ENCODE measurements at places on chromosomes 5 and 9. TPM values are rescaled to one million over a fixed set of nuclear protein-coding genes. Genes with fewer than 3 reads are reported as not detected.

DNA sequence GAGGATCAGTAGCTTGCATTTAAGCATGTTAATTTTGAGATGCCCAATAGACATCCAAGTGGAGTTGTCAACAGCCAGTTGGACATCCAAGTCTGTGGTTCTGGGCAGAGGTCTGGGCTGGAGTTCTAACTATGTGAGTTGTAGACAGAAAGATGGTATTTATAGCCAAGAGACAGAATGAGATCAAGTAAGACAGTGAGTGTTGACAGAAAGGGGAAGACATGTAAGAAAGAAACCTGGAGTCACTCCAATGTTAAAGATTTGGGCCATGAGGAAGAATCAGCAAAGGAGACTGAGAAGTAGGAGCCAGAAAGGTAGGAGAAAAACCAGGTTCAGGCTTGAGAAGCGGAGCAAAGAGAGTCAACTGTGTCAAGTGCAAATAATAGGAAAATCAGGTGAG lies 95.5 kb upstream of the PUM3 start:
- H3K27me3 ChIP-seq: peaks cover 19% of the 10 kb centered on the region
- no peak overlapping the region for H3K27ac ChIP-seq
- H3K4me3 ChIP-seq: no peak overlapping the region
- no peak for DNase-seq

DNA sequence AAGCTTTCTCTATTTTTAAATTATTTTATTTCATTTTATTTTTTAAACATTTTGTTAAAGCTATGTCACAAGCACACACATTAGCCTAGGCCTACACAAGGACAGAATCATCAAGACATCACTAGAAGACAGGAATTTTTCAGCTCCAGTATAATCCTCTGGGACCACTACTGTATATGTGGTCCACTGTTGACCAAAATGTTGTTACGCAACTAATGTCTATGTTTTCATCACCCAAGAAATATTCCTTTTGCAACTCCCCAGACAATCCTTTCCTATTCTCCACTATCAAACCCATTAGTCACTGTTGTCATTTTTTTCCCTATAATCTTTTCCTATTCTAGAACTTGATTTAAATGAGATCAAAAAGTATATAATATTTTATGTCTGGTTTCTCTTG lies 2371.7 kb upstream of the C9orf72 start:
- H3K27ac ChIP-seq: no peak overlapping the region
- H3K36me3 ChIP-seq: peaks cover 3% of the 10 kb centered on the region
- no peak overlapping the region for H3K4me3 ChIP-seq
- no peaks in the 10 kb centered on the region for H3K4me1 ChIP-seq
- no peak for DNase-seq
- no peaks in the 10 kb centered on the region for H3K27me3 ChIP-seq

GRCh38 chr5:177109810-177110209 lies 23.1 kb downstream of the FGFR4 start:
- DNase-seq: no peak
- no peak overlapping the region for H3K27ac ChIP-seq
- no peak overlapping the region for H3K4me3 ChIP-seq
- H3K27me3 ChIP-seq: no peaks in the 10 kb centered on the region

- H3K27ac ChIP-seq: no peak overlapping the region
- H3K27me3 ChIP-seq: peaks cover 16% of the 10 kb centered on the region
- DNase-seq: no peak
- no peak overlapping the region for H3K4me3 ChIP-seq
Measured at GRCh38 chr5:168171901-168172759, 119.3 kb upstream of the WWC1 start.

- H3K27me3 ChIP-seq: peaks cover 11% of the 10 kb centered on the region
- no peak for DNase-seq
- H3K4me1 ChIP-seq: no peaks in the 10 kb centered on the region
Measured at GRCh38 chr5:2128686-2129355, 246.1 kb upstream of the IRX4 start.

GRCh38 chr5:84748313-84748712 lies 363.6 kb upstream of the EDIL3 start:
- H3K36me3 ChIP-seq: peaks cover 9% of the 10 kb centered on the region
- no peaks in the 10 kb centered on the region for H3K4me1 ChIP-seq
- DNase-seq: no peak
- no peak overlapping the region for H3K27ac ChIP-seq
- H3K4me3 ChIP-seq: no peak overlapping the region

DNA sequence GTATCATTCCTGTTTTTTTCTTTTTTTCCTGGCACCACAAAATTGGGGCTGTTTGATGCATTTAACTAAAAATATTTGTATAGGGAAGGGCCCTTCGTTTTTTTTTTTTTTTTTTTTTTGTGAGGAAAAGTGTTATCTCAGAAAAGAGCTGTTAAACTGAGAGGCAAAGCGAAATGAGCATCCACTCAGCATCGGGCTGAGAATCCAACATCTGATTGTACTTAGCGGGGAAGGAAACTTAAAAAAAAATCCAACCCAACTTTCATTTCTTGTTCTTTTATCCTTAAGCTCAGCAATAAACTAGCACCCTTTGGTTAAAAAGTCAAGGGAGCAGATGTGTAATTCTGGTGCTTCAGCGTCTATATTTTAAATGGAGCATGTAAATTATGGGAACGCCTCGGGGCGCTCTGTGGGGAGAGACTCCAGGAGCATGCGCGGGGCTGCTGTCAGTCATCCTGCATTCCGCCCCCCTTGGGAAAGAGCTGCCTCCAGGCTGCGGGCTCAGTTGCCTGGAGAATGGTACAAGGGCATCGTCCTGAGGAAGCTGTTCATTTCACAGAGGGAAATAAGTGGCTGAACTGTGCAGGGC lies 33.3 kb downstream of the DMRT2 start:
- H3K4me1 ChIP-seq: no peaks in the 10 kb centered on the region
- peaks cover 16% of the 10 kb centered on the region for H3K27me3 ChIP-seq
- no peaks in the 10 kb centered on the region for H3K36me3 ChIP-seq

DNA sequence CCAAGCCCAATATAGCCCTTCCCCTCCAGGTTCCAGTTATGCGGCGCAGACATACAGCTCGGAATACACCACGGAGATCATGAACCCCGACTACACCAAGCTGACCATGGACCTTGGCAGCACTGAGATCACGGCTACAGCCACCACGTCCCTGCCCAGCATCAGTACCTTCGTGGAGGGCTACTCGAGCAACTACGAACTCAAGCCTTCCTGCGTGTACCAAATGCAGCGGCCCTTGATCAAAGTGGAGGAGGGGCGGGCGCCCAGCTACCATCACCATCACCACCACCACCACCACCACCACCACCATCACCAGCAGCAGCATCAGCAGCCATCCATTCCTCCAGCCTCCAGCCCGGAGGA lies 6.3 kb downstream of the NR4A3 start:
- peaks cover 39% of the 10 kb centered on the region for H3K27me3 ChIP-seq
- H3K27ac ChIP-seq: no peak overlapping the region
- DNase-seq: no peak
- peaks cover 35% of the 10 kb centered on the region for H3K4me1 ChIP-seq
- no peak overlapping the region for H3K4me3 ChIP-seq

- H3K4me3 ChIP-seq: no peak overlapping the region
- H3K36me3 ChIP-seq: no peaks in the 10 kb centered on the region
- peaks cover 19% of the 10 kb centered on the region for H3K27me3 ChIP-seq
- no peaks in the 10 kb centered on the region for H3K4me1 ChIP-seq
- H3K27ac ChIP-seq: no peak overlapping the region
Measured at GRCh38 chr5:34555699-34556508, 100.2 kb upstream of the RAI14 start.

DNA sequence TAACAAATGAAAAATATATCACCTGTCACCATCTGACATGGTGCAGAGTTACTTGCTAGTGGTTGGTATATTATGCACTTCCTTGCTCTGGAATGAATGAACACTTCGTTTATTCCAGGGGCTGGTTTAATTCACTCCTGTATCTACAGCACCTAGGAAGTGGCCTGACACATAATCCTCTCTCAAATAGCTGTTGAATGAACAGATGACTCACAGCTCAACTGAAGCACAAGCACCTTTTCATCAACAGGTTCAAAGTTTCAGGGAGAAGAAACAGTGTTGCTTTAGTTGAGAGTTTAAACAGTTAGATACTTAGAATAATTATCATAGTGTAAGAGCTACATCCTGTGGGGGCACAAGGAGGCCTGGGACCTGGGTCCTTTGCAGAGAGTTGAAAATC lies 135.0 kb upstream of the DAP start:
- no peak overlapping the region for H3K4me3 ChIP-seq
- no peak overlapping the region for H3K27ac ChIP-seq

DNA sequence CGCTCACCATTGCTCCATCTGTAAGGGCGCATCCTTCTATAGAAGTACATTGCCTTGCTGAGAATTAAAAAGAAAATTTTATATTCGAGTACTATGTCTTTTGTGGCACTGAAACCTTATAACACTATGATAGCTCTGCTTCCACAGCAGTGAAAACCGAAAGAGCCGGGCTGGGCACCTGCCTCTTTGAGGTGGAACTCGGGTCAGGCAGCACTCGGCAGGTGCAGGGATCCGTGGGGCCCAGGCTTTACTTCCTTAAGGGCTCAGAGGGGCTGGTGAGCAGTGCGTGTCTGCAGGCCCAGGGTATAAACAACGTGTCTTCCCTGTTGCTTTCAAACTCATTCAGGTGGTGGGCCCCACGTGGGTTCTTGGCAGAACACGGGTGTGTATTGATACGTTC lies 69.9 kb downstream of the OTULIN start:
- peaks cover 4% of the 10 kb centered on the region for H3K4me1 ChIP-seq
- no peaks in the 10 kb centered on the region for H3K27me3 ChIP-seq
- no peak for DNase-seq

GRCh38 chr9:127149463-127150390 lies 27.3 kb upstream of the ANGPTL2 start:
- DNase-seq: no peak
- H3K4me1 ChIP-seq: no peaks in the 10 kb centered on the region

GRCh38 chr5:108266242-108266641 lies 115.7 kb downstream of the FBXL17 start:
- no peak overlapping the region for H3K27ac ChIP-seq
- no peak for DNase-seq

DNA sequence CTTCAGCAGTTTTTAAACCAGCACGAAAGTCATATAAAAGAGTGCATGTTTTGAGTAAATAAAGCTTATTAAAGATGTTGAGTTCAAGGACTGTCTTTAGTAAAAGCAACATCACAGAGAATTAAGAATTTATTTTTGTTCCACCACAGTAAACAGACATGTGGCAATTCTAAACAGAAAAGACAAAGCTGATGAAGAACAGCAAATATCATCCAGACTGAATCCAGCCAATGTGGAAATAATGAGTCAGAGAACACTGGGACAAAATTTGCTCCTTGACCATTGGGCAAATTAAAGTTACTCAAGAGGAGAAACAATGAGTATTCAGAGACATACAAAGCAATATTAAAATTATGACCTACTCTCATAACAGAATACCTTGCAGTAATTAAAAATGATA lies 28.8 kb downstream of the OR2K2 start:
- H3K4me1 ChIP-seq: no peaks in the 10 kb centered on the region
- H3K36me3 ChIP-seq: no peaks in the 10 kb centered on the region
- H3K27me3 ChIP-seq: peaks cover 6% of the 10 kb centered on the region
- no peak overlapping the region for H3K27ac ChIP-seq

- H3K36me3 ChIP-seq: no peaks in the 10 kb centered on the region
- peaks cover 2% of the 10 kb centered on the region for H3K4me1 ChIP-seq
- peaks cover 10% of the 10 kb centered on the region for H3K27me3 ChIP-seq
- no peak overlapping the region for H3K27ac ChIP-seq
- H3K4me3 ChIP-seq: no peak overlapping the region
- no peak for DNase-seq
Measured at GRCh38 chr9:19985081-19985480, 196.2 kb upstream of the SLC24A2 start.

GRCh38 chr5:152532714-152533113 lies 127.6 kb upstream of the NMUR2 start:
- H3K27ac ChIP-seq: no peak overlapping the region
- DNase-seq: no peak
- peaks cover 10% of the 10 kb centered on the region for H3K4me1 ChIP-seq
- no peak overlapping the region for H3K4me3 ChIP-seq

DNA sequence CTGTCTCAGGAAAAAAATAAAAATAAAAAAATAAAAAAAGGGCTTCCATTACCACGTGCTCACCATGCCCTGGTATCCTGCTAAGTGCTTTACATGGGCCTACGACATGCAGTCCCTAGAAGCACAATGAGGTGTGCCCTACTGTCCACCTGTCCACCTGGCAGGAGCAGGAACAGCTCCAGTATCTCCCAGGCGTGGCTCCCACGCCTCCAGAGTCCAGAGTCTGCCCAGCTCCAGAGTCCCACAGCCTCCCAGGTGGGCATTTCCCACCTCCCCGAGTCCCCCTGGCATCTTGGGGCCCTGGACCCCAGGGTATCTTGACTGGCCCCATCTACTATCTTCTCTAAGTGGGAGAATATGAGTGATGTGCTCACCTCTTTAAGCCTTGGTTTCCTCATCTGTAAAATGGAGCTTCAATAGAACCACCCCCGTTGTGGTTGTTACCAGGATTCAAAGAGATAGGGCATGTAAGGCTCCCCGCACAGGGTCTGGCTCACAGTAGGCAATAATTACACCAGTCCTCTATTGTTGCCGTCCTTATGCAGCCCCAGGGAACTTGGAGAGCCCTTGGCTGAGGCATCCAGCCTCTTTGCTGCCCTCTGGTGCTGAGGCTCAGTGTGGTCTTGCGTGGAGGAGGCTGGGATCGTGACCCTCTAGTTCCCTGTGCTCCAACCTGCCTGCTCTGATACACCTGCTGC lies 8.9 kb downstream of the CXCL14 start:
- no peak for DNase-seq
- H3K4me1 ChIP-seq: no peaks in the 10 kb centered on the region
- H3K27me3 ChIP-seq: peaks cover 8% of the 10 kb centered on the region
- no peaks in the 10 kb centered on the region for H3K36me3 ChIP-seq
- no peak overlapping the region for H3K4me3 ChIP-seq

GRCh38 chr9:18459962-18460584 lies 13.9 kb upstream of the ADAMTSL1 start:
- H3K27me3 ChIP-seq: no peaks in the 10 kb centered on the region
- DNase-seq: no peak
- H3K4me1 ChIP-seq: no peaks in the 10 kb centered on the region
- H3K4me3 ChIP-seq: no peak overlapping the region

GRCh38 chr9:77417566-77417965 lies 230.6 kb downstream of the GNA14 start:
- H3K27me3 ChIP-seq: no peaks in the 10 kb centered on the region
- no peak overlapping the region for H3K27ac ChIP-seq
- H3K4me1 ChIP-seq: no peaks in the 10 kb centered on the region
- H3K4me3 ChIP-seq: no peak overlapping the region

GRCh38 chr5:102902135-102902448 lies 147.0 kb downstream of the PAM start:
- H3K36me3 ChIP-seq: peaks cover 10% of the 10 kb centered on the region
- H3K4me1 ChIP-seq: peaks cover 14% of the 10 kb centered on the region
- no peak overlapping the region for H3K4me3 ChIP-seq
- no peaks in the 10 kb centered on the region for H3K27me3 ChIP-seq
- H3K27ac ChIP-seq: no peak overlapping the region

Gene CCL28
- total RNA-seq: 18.3 TPM

Gene PMPCA
- 66.2 TPM for total RNA-seq

Gene SVEP1
- not detected for total RNA-seq

Gene DRD1
- total RNA-seq: not detected

Gene FOXD1
- total RNA-seq: 2.0 TPM

Gene STPG3
- total RNA-seq: not detected

Gene LRRC19
- total RNA-seq: not detected
